ENCODE measurements at places on chromosomes 6 and 20. TPM values are rescaled to one million over a fixed set of nuclear protein-coding genes. Genes with fewer than 3 reads are reported as not detected.

Gene TAPBP
- 44.9 TPM for total RNA-seq

Gene E2F1
- 56.2 TPM for total RNA-seq

Gene RREB1
- 11.5 TPM for total RNA-seq

Gene MDC1
- 16.3 TPM for total RNA-seq

Gene LAMP5
- total RNA-seq: 1.0 TPM

Gene PPP1R10
- total RNA-seq: 43.9 TPM

Gene POM121L2
- not detected for total RNA-seq

Gene UST
- total RNA-seq: 4.9 TPM

Gene LYRM4
- total RNA-seq: 18.0 TPM

Gene CGA
- not detected for total RNA-seq

Gene CUL9
- 26.8 TPM for total RNA-seq

Gene DOK5
- total RNA-seq: not detected

Gene SLC35F1
- not detected for total RNA-seq

Data from LHCN-M2 (cell line).